Tibial artery (tissue), 4 donors: ENCODE measurements at places on chromosomes 1 and 21.

DNA sequence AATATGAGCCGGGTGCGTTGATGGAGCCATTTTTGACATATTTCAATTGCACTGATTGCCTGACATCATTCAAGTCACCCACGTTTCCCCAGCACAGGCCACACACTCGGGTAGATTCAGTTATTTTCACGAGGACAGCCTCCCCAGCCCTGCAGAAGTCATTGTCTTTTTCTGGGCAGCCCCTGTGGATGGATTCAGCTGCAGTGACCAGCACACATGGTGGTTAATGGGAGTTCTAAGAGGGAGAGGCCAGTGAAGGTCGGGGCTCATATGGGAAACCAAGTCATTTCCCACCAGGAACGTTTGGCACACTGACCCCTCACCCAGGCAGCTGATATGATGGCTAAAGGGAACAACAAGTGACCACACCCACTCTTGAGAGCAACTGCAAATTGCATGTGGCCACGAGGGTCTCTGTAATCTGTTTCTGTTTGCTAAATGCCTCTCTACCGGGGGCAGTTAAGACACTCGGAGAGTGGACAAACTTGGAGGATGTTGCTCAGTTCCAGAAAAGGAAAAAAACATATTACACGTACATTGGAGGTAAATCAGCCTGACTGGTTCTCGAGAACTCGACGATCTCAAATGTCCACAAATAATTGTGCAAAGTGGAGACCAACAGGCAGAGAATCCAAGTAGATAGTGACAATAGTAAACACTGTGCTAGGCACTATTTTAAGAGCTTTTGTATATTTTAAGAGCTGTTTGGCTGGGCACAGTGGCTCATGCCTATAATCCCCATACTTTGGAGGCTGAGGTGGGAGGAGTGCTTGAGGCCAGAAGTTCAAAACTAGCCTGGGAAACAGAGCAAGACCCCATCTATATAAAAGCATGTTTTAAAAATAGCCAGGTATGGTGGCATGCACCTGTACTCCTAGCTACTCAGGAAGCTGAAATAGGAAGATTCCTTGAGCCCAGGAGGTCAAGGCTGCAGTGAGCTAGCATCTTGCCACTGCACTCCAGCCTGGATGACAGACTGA, 167.2 kb upstream of the IRF2BP2 start:
- DNase-seq: no peak

DNA sequence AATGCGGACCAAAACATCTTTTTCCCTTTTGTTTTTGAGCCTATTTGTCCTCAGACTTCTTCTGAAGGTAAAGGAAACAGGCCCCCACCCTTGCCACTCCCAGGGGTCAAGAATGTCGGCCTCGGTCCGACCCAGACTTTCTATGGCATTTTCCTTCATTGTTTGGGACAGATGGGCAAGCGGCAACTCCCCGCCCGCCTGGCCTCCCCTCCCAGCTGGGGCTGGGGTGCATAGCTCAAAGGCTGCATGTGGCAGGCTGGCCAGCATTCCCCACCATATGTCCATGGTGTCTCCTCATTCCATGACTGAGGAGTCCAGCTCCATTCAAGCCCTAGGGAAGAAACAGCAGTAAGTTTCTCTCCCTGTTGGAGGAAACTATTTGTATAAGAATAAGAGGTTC, 29.4 kb upstream of the TSPEAR start:
- DNase-seq: no peak

- DNase-seq: no peak
These were observed 165.3 kb downstream of the FASLG start for GRCh38 chr1:172824209-172824608.

GRCh38 chr1:31880957-31881687, 57.0 kb downstream of the PTP4A2 start:
- DNase-seq: no peak

DNA sequence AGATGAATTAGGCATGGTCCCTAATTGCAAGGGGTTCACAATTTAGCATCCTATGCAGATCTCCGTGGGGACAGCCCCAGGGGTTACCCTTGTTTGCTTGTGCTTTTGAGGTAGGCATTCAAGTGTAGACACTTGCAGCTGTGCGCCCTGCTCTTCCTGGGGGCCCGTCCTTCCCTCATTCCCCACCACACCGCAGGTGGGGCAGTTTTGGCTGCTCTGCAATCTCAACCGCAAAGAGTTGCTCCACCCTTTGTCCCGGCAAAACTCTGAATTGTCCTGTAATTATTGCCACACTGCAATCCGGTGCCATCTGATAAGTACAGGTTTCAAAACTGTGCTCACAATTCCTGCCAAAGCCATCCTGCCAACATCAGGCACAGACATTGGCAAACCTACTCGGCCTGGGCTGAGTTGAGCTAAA, 65.4 kb upstream of the LYST start:
- no peak for DNase-seq

GRCh38 chr1:233094691-233095090, 144.3 kb downstream of the NTPCR start:
- no peak for DNase-seq

- no peak for DNase-seq
These were observed 5.5 kb upstream of the TRAPPC10 start for GRCh38 chr21:44006656-44007055.

DNA sequence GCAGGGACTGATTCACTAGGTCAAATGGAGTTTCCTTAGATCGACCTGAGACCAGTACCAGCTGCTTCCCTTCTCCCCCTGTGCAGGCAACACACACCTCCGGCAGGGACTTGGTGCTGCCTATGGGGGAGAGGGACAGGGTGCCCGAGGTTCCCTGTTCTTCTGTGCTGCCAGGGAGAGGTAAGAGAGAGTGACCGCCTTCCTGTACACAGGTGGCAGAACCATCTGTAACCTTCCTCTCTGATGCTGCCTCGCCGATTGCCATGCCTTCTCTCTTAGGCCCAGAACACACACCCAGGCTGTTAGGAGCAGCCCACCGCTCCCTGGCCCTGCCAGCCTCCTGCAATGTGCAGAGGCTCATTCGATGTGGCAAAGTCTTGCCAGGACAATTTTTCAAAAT, 9.3 kb downstream of the MYOC start:
- DNase-seq: no peak

- DNase-seq: no peak
These were observed 173.4 kb downstream of the ZZZ3 start for GRCh38 chr1:77509051-77509492.

- no peak for DNase-seq
These were observed 173.1 kb downstream of the HMCN1 start for GRCh38 chr1:185907246-185907645.

DNA sequence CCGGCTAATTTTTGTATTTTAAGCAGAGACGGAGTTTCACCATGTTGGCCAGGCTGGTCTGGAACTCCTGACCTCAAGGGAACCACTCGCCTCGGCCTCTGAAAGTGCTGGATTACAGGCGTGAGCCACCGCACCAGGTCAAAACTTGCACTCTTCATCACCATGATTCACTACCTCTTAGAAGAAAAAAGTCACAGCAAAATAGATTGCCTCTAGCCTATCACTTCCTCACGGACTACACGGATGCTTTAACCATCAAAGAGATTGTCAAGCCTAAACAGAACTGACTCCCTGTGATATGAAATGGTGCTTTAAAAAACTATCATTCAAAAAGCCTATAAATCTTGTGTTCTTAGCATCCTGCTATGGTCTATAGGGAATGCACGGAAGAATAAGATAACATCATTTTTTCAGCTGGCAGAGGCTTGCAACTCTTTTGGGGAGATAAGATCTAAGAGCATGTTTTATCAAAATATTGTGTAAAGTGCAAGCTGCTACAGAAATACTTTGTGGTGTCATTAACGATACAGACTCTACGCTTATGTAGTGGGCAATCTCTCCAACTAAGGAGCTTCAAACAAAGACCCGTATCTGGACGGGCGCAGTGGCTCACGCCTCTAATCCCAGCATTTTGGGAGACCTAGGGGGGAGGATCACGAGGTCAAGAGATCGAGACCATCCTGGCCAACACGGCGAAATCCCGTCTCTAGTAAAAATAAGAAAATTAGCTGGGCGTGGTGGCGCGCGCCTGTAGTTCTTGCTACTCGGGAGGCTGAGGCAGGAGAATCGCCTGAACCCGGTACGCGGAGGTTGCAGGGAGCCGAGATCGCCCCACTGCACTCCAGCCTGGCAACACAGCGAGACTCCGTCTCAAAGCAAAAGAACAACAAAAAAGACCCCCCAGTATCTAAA, 966 bp downstream of the TFB2M start:
- DNase-seq: no peak

GRCh38 chr1:87127581-87127980, 201.1 kb upstream of the LMO4 start:
- no peak for DNase-seq

DNA sequence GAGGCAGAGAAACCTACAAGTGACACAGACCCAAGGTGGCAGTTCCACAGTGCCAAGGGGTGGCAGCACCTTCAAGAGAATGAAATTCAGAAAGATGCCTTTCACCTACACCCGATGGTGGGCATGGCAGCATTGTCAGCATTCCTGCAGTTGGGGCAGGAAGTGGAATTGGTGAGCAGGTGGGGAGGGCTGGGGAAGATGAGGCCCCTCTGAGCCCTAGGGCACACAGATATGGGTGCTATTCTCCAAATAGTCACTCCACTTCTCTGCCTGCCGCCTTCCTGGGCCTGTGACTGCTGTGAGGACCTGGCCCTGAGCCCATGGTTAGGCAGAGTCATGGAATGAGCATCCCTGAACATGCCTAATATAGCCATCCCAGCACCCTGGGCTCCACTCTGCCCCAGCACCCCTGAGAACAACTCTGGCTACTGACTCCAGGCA, 8.3 kb downstream of the SHISA4 start:
- peak; percentile 70 for DNase-seq

GRCh38 chr1:156422602-156423091, 53.6 kb downstream of the RHBG start:
- DNase-seq: no peak

DNA sequence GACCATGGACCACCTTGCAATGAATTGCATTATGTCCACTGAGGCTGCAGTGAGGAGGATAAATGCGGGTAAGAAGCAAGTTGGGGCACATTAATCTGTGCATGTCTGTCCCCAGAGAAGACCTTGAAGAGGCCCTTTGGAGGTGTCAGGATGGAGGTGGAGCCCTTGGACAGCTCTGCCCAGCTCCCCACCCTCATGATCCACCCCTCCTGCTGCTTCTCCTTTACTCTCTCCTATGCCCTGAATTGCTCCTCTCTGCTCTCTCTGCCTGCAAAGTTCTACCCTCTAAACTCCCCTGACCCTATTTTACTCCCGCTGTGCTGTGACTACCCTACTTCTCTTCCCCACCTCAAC, 292.4 kb upstream of the USP24 start:
- no peak for DNase-seq

GRCh38 chr1:82441402-82441801, 640.7 kb downstream of the ADGRL2 start:
- DNase-seq: no peak

- DNase-seq: no peak
These were observed 1655.0 kb downstream of the MRPL39 start for GRCh38 chr21:23952269-23952668.

- peak; percentile 59 for DNase-seq
These were observed 61.1 kb downstream of the LGR6 start for GRCh38 chr1:202254454-202255252.

GRCh38 chr21:10273196-10273595, 248.2 kb upstream of the TPTE start:
- DNase-seq: no peak

- DNase-seq: no peak
These were observed 17.2 kb upstream of the RAB29 start for GRCh38 chr1:205792481-205792881.

DNA sequence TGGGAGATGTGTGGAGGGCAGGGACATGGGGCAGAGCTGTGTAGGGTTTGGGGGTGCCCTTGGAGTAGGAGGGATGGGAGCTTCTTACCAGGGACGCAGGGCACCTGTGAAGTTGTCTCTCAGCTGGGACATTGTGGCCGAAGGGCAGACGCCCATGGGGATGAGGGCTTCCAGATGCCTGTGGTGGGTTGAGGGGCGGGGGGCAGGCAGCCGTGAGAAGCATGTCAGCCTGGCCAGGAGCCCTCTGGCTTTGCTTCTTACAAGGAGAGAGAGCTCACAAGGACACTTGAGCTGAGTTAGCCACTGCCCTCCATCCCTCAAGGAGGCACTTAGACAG, 8.5 kb downstream of the A3GALT2 start:
- DNase-seq: no peak

DNA sequence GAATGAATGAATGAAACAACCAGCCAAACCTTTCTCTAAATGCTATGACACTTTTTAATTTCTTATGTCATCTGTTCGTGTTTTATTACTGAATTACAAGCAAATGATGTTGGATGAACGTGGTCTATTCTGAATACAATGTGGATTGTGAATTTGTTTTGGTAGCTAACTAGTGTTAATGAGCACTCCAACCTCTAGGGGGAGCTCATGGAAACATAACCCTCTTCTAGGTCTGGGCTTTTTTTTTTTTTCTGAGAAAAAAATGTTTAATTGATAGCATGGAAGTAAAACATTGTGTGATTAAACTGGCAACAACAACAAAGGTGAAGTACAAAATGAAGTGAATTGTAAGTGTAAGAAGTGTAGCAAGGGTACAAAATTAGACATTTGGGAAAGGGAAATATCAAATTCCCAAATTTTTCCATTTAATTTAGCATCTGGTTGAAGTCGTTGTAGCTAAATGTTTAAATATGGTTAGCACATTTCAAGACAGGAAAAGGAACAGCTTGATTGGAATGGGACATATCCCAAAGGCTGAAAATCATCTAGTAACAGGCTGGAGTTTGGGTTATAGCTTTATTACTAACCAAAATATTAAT, 42.6 kb upstream of the PTGS2 start:
- no peak for DNase-seq

DNA sequence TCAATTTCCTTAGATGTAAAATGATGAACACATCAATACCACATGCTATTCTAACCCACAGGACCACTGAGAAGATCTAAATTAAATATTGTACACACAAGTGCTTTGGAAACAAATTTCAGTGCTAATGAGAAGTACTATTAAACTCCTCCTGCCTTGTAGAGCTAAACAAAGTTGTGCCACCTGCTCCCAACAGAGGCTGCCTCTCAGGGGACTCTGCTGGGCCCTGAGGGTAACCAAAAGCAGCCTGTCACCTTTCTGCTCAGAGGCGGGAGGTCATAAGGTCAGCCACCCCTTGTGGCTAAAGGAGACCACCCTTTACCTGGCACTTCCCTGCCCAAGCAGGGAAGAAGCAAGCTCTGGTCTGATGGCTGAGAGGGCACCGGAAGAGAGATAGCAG, 6.3 kb downstream of the SLC9A1 start:
- no peak for DNase-seq

DNA sequence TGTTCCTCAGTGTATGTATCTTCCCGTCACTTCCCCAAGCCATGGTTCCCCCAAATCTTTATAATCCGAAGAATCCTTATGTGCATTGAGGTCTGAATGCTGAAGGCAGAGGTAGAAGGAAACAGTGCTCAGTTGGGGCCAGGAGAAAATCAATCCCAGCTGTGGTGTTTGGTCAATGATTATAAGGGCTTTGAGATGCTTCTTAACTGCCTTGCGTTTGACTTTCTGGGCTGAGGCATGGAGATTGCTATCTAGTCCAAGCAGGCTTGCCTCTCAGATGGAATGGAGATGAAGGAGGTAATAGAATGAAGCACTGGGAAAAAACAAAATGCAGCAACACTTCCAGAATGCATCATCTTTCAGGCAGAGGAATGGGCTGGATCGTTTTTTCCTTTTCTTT, 3.6 kb upstream of the MAP1LC3C start:
- no peak for DNase-seq

- DNase-seq: no peak
These were observed 47.8 kb downstream of the CHML start for GRCh38 chr1:241592273-241592958.
